Mesenteric fat pad (tissue), 1 donor: ENCODE measurements at places on chromosomes 3 and 15. TPM values are rescaled to one million over a fixed set of nuclear protein-coding genes. Genes with fewer than 3 reads are reported as not detected.

DNA sequence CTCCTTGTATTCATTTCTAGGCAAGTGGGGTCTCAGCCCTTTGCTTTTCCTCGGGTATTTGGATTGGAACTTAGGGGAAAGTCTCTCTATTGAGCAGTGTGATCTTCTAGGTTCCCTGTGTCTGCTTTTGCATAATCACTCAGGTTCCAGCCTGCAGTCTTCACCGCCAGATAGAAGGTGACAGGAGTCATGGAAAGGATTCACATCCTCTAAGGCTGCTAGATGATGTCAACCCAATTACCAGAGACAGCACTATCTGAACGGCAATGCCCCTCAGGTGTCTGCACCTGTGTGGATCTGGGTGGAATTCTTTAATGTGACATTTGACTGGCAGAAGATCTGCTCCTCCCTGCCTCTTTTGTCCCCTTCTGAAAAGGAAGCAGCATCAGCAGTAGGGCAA lies 177.7 kb downstream of the P3H2 start:
- DNase-seq = no peak

GRCh38 chr3:24457719-24458118 lies 36.9 kb downstream of the THRB start:
- no peak for DNase-seq

Gene CD86
- 15.4 TPM for total RNA-seq

DNA sequence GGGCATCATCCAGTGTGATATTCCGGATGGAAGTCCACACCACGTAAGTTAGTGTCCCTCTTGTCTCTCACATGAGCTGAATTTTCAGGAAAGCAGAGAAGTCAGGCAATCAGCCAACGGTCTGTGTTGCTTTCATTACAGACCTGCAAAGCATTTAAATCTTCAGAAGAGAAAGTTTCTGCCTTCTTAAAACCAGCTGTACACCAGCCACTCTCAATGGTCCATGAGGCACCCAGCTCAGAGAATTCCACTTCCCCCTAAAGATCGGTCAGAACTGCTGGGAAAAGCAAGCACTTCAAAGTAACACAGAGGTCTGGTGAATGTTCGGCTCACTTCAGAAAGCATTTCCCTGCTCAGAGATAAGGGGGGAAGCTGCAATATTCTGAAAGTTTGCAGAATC lies 903.7 kb downstream of the EPHA3 start:
- no peak for DNase-seq

- DNase-seq = no peak
These were observed 64.4 kb downstream of the CRYBG3 start for GRCh38 chr3:97885931-97886824.
